Stimulated activated CD4-positive, alpha-beta T cell treated with anti-CD3 and anti-CD28 coated beads, TNF-alpha, amount 100 ng/mL, for 4 hours (primary cell): ENCODE measurements at places on chromosomes 7 and 10.

GRCh38 chr7:7779888-7780287 lies 61.5 kb upstream of the RPA3 start:
- no peak for DNase-seq

- DNase-seq, result no peak
Observed at GRCh38 chr10:58360412-58361004, 24.7 kb upstream of the TFAM start.

- DNase-seq, result no peak
Observed at GRCh38 chr7:132652507-132652906, 76.2 kb upstream of the PLXNA4 start.

GRCh38 chr10:114694752-114695151 lies 36.7 kb upstream of the ABLIM1 start:
- DNase-seq, result no peak

- DNase-seq, result no peak
Observed at GRCh38 chr7:157506268-157506667, 169.5 kb downstream of the DNAJB6 start.

- DNase-seq, result no peak
Observed at GRCh38 chr7:47333554-47333887, 248.4 kb downstream of the TNS3 start.

DNA sequence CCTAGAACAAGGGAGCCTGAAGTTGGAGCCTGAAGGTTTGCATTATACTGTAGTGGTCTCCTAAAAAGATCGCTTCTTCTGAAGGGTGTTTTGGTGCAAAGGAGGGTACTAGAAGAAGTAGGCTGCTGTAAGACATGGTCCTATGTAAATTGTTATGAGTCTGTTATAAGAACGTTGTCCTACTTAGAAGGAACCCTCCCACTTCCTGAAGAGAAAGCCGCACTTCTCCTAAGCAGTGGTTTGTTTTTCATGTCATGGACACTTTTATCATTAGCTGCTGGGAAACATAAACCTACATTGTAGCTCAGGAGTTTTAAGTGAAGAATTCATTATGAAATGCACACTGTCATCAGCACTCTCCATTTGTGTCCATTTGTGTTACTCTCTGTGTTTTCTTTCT lies 129.1 kb upstream of the ITGB1 start:
- no peak for DNase-seq

DNA sequence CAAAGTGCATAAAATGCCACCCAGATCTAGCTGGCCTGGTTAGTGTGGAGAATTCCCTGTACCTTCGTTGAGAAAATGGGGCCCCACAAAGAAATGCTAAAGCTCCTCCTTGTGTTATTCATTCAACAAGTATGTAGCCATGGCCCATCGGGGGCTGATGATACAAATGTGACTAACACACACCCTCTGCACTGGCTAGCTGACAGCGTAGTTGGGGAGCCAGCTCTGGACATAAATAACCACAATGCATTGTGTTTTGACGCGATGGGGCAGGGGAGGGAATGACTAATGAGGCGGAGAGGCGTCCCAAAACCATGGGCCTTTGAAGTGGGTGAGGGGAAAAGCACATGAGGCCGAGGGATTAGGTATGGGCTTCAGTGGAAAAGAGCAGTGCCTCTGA lies 28.2 kb upstream of the ASL start:
- no peak for DNase-seq

GRCh38 chr10:1545524-1545923 lies 191.8 kb downstream of the ADARB2 start:
- DNase-seq, result no peak

GRCh38 chr7:70719125-70719524 lies 412.8 kb upstream of the GALNT17 start:
- no peak for DNase-seq

DNA sequence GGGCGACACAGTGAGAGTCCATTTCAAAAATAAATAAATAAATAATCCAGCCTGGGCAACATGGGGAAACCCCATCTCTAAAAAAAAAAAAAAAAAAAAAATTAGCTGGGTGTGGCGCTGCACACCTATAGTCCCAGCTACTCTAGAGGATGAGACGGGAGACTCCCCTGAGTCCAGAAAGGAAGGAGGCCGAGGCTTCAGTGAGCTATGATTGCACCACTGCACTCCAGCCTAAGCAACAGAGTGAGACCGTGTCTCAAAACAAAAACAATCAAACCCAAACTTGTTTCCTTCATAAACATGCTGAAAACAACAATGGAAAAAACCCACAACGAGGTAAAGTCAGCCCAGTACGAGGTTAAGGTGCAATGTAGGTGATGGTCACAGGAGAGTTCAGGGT lies 1.2 kb downstream of the COX19 start:
- no peak for DNase-seq

- no peak for DNase-seq
Observed at GRCh38 chr10:91891125-91892001, 17.9 kb downstream of the FGFBP3 start.

- DNase-seq, result no peak
Observed at GRCh38 chr7:73742338-73742752, 3.7 kb upstream of the ABHD11 start.

GRCh38 chr10:1939016-1939415 lies 201.7 kb upstream of the ADARB2 start:
- DNase-seq, result peak; percentile 31

DNA sequence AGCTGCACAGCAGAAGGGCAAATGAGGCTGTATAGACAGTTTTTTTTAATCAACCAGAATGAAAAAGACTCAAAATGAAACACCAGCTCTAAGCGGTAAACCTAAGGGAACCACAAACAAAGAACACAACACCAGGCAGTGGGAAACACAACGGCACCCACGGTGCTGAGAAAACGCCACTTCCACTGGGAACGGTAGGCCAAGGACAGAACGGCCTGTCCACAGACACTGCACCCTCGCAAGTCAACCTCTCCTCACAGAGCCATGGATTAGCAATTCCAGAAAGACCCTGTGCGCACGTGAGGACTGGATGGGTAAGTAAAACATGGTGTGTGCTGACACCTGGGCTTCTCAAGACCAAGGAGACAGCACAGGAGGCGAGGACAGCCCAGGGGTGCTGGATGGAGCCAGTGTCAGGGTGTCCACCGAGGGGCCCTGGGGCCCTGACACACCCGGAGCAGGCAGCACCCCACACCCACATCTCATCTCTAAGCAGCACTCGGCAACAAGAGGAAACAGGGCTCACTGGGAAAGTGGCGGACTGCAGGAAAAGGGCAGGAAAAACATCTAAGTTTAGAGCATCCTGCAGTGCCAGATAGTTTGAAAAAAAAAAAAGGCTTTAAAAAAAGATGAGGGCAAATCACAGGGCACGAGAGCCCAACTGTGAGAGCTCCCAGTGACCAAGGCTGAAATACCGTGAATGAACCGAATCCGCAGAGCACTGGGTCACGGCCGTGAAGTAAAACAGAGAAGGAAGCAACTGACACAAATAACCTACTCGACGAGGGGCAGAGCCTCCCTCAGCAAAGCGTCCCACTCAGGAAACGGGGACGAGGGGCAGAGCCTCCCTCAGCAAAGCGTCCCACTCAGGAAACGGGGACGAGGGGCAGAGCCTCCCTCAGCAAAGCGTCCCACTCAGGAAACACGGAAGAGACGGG lies 120.2 kb downstream of the MAD1L1 start:
- no peak for DNase-seq

- no peak for DNase-seq
Observed at GRCh38 chr7:83339907-83340306, 177.2 kb upstream of the PCLO start.

GRCh38 chr10:79244841-79245504 lies 102.3 kb upstream of the PPIF start:
- no peak for DNase-seq

DNA sequence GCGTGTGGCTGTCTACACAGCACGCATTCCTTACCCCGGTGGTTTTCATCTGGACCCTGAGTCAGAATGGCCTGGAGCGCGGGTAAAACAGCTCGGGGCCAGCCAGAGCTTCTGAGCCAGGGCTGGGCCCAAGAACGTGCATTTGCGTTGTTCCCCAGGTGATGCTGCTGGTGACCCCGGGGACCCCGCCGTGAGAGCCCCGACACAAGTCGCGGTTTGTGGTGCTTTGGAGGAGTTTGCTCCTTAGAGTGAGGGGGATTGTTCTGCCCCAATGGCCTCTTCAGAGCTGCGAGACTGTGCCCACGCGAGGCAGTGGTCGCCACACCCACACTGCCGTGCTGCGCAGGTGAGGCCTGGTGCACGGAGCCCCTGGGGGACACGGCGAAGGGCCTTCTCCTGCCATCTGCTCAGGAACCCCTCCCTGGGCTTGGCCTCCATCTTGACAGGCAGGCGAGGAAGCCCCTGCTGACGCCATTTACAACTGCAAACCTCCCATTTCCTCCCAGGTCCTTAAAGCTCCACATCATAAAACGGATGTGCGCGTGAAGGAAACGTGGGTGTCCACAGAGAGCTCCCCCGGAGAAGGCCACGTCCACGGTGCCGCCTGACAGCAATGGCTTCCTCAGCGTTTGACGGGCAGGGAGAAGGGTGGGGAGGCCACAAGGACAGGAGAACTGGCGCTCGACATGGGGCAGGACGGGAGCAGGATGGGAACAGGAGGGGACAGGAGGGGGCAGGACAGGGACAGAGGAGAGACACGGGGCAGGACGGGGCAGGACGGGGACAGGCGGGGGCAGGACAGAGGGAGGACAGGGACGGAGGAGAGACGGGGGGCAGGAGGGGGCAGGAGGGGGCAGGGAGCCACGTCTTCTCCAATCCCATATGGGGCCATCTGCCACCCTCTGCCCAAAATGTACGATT lies 477.2 kb downstream of the DNAJB6 start:
- no peak for DNase-seq

- no peak for DNase-seq
Observed at GRCh38 chr7:141619745-141620144, 68.5 kb downstream of the AGK start.

- no peak for DNase-seq
Observed at GRCh38 chr7:17446340-17446739, 147.9 kb downstream of the AHR start.

DNA sequence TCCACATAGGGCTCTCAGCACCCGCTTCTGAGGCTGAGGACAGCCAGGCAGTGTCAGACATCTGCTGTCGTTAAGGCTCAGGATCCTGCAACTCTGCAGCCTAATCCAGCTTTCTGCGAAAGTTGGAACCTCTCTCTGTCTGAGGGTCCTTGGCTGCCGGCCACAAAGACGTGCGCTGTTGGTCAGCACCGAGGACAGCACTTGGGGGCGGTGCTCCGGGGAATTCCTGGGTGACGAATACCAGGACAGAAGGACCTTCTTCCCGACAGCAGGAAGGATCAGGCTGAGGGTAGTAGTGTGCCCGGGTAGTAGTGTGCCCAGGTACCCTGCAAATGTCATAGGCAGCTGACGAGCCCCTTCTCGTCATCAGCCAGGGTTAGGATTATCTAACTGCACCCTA lies 16.0 kb upstream of the RASGEF1A start:
- DNase-seq, result no peak

DNA sequence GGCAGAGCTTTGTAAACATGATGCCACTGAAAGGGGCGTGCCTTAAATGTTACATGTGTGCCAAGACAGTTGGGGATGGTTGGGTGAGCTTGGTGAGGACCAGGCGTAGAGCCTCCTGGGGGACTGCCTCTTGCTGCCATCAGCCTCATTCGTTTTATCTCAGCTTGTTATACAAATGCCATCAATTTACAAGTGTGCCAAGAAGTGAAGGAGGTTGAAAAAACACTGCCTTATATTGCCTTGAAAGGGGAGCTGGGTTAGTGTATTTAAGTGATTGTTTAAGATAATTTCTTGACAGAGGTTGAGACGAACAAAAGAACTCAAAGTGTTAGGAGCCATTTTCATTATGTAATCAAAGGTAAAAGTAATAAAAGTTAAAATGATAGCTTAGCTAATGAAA lies 354.7 kb downstream of the PHTF2 start:
- DNase-seq, result no peak

DNA sequence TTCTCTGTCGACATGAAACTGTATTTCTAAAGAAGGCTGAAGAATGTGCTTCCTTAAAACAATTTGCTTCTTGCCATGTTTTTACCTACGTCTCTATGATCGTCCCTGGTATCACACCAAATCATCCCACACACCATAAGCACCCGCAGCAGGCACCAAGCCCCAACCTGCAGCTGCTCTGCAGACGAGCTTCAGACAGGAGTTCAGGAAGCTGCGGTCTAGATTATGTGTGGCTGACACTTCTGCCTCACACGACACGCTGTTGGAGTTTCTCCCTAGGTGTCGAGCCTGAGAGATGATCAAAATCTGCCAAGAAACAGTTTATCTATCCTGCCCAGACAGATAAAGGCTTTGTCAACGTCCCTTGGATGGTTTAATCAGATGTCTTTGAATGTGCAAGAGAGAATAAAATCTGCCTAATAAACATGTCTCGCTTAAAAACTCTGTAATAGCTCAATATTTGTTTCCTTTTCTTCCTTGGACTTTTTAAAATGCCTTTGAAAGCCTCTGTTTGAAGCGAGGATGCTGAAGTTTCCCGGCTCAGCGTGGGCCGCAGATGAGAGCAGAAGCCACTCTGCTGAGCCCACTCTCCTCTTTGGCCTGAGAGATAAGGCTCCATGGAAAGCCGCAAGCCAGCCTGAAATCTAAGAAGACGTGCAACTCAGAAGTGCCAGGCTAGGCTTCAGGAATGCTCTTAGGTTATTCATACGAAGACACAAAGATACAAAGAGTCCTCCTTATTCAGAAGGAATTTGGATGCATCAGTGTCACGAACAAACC lies 158.3 kb upstream of the PFKP start:
- DNase-seq, result no peak

- no peak for DNase-seq
Observed at GRCh38 chr10:110822712-110823311, 48.9 kb upstream of the PDCD4 start.

- DNase-seq, result no peak
Observed at GRCh38 chr7:78254726-78255055, 456.1 kb downstream of the PHTF2 start.

GRCh38 chr7:55124989-55125875 lies 106.4 kb downstream of the EGFR start:
- DNase-seq, result no peak

- DNase-seq, result no peak
Observed at GRCh38 chr10:108638225-108638624, 1285.1 kb downstream of the XPNPEP1 start.

- no peak for DNase-seq
Observed at GRCh38 chr10:73480158-73480557, 15.7 kb downstream of the PPP3CB start.

GRCh38 chr7:158054611-158055010 lies 533.0 kb downstream of the PTPRN2 start:
- no peak for DNase-seq

DNA sequence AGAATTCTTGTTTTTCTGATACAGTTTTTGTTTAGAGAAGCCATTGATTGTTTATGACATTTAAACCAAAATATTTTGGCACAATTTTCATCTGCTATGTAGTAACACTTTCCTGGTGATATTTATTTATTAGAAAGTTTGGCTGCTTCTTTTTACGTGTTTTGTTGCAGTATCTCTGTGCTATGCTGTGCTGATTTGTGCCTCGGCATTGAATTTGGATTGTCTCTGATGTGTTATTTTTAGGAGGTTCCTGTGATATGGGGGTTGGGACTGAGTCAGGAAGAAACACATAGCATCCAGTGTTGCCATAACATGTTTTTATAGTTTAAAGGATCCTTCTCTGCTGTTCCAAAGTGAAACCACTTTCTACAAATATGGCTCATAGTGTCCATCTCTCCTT lies 1197.7 kb upstream of the LRRN3 start:
- no peak for DNase-seq
